ENCODE measurements at places on chromosomes 1 and 21.
A peak's percentile ranks its signal among the peaks of the same experiment; 100 is the strongest.

DNA sequence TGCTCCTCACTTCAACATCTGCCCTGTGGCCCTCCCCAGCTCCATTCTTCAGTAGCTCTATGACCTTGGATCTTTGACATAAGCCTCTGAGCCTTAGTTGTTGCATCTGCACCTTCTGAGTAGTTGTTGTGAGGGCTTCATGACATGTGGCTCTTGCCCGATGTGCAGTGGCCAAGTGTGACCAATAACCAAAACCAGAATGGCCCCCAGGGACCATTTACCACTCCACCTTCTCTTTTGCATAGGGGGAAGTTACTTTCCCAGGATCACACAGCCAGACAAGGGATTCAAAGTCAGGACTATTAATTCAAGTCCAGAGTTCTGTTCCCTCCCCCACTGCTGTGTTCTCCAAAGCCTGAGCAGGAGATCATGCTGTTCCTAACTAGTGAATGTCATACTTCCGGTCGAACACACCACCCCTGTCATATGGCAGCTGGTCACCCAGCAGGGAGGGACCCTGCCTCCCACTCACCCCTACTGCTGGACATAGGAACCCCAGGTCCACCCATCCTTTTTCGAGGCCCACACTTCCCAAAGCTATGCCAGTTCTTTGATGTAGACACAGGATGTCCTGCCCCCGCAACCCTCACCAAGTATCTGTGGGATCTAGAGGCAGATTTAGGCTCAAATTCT lies 4.0 kb downstream of the FGR start:
- peak; percentile 96 for DNase-seq

DNA sequence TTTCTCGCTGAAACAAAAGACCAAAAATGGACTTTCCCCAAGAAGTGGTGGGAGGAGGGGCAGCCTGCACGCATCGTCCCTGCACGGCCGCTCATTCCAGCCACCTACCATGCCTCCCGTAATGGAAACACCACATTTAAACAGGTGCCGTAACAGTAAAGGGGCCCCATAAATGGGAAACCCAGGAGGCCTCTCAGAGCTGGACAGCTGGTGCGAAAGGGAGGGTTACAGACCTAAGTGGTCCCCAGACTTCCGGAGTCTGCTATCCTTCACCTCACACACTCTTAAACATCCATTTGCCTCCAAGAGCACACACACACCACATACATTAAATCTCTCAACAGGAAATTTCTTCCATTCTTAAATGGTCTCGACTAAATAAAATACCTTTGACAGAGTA lies 120.7 kb upstream of the SOD1 start:
- DNase-seq: no peak

- no peak for DNase-seq
Measured at GRCh38 chr21:42599486-42599885, 53.9 kb upstream of the PDE9A start.

DNA sequence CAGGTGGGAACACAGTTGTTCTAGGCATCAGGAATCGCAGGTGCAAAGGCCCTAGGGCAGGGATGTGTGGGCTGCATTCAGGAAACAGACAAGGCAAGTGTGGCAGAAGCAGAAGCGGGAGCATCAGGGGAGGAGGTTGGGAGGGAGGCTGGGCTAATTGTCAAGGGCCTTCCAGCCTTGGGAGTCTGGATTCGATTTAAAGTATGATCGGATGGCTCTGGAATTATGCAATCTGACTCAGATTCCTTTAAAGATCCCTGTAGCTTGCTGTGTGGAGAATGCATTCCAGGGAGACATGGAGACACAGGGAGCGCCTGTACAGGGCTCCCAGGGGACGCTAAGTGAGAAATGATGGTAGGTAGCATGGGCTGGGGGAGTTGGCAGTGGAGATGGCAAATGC lies 86.5 kb downstream of the LACTBL1 start:
- DNase-seq: no peak

GRCh38 chr1:20840731-20841130 lies 53.6 kb upstream of the HP1BP3 start:
- DNase-seq: peak; percentile 48
